ENCODE measurements at places on chromosomes 6 and 20.

- peak overlapping the region; percentile 96 for H3K4me3 ChIP-seq
- H3K27me3 ChIP-seq = no peaks in the 10 kb centered on the region
- DNase-seq = peak; percentile 16
- H3K27ac ChIP-seq = peak overlapping the region; percentile 86
Observed at GRCh38 chr6:159788753-159789376, 537 bp downstream of the TCP1 start.

DNA sequence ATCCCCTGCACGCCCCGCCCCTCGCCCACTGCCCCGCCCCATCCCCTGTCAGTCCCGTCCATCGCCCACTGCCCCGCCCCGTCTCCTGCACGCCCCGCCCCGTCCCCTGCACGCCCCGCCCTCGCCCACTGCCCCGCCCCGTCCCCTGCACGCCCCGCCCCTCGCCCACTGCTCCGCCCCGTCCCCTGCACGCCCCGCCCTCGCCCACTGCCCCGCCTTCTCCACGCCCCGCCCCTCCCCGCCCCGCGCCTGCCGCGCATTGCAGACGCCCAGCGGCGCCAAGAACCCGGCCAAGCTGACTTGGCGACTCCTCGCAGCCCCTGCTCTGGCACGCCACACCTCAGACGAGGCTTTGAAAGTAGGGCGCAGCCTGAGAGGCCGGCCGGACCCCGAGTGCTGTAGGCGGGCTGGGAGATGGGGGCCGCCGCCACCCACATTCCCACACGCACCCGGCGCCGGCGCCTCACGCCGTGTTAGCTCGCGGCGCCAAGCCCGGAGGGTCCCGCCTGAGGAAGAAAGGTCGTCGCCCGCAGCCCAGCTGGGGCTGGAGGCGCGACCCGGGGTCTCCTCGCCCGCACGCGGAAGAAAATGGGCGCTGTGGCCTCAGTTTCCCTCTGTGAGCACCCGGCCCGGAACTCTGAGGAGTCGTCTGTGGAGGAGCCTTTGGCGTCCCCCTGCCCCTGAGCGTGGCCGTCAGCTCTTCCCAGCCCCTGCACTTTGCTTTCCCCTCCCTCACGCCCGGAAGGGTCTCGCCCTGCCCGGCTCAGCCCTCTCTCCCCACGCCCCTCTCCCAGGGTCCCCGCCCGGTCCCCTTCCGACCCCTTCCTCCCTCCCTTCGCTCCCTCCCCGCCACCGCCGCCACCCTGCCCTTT, at the start of gene RAD21L1:
Gene RAD21L1, plus strand, starts transcription at position 262 of the 872 bp plus-strand sequence. CDS start 2,410 bp downstream, outside the sequence.
- peaks cover 31% of the 10 kb centered on the region for H3K27me3 ChIP-seq
- H3K4me3 ChIP-seq = peak within 1 kb of the TSS; percentile 79
- H3K27ac ChIP-seq = no peak within 1 kb of the TSS
- H3K36me3 ChIP-seq = no peaks in the 10 kb centered on the region
- H3K4me1 ChIP-seq = peaks cover 8% of the 10 kb centered on the region

GRCh38 chr20:63873477-63873971, 8.5 kb downstream of the TPD52L2 start:
- peaks cover 11% of the 10 kb centered on the region for H3K4me1 ChIP-seq
- H3K27ac ChIP-seq = peak overlapping the region; percentile 78
- H3K36me3 ChIP-seq = peaks cover 52% of the 10 kb centered on the region
- no peaks in the 10 kb centered on the region for H3K27me3 ChIP-seq

- H3K4me3 ChIP-seq = no peak overlapping the region
- no peaks in the 10 kb centered on the region for H3K27me3 ChIP-seq
- peak overlapping the region; percentile 68 for H3K27ac ChIP-seq
Observed at GRCh38 chr6:6643398-6643797, 54.9 kb downstream of the LY86 start.

- H3K36me3 ChIP-seq = peaks cover 23% of the 10 kb centered on the region
- no peak for DNase-seq
- H3K4me1 ChIP-seq = peaks cover 2% of the 10 kb centered on the region
- H3K27ac ChIP-seq = no peak overlapping the region
Observed at GRCh38 chr6:21024616-21025015, 490.4 kb downstream of the CDKAL1 start.

DNA sequence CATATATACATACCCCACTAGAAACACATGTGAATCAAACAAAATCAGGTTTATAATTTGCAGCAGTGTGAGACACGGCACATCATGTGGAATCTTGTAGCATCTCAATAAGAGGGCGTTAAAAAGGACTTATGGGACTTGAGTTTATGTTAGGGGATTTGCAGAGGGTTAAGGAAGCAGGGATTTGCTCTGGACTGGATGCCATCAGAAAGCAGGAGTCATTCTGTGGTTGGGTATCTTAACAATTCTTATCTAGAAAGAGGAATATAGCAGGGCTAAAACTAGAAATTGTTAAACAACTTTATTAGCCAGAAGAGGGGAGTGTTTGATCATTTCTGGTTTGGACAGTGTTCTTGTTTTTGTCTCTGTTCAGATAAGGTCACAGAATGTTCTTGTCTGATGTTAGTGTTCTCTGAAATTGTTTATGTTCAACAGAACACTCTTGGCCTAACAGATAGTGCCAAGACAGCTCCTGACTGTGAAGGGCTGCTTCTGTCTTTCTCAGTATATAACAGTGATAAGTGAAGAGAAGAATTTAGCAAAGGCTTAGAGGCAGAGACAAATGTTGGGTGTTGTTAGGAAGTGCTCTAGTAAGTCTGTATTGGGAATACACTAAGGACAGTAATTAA, 39.2 kb downstream of the LIN28B start:
- peaks cover 1% of the 10 kb centered on the region for H3K27me3 ChIP-seq
- no peaks in the 10 kb centered on the region for H3K4me1 ChIP-seq
- H3K27ac ChIP-seq = no peak overlapping the region
- no peaks in the 10 kb centered on the region for H3K36me3 ChIP-seq
- H3K4me3 ChIP-seq = no peak overlapping the region

DNA sequence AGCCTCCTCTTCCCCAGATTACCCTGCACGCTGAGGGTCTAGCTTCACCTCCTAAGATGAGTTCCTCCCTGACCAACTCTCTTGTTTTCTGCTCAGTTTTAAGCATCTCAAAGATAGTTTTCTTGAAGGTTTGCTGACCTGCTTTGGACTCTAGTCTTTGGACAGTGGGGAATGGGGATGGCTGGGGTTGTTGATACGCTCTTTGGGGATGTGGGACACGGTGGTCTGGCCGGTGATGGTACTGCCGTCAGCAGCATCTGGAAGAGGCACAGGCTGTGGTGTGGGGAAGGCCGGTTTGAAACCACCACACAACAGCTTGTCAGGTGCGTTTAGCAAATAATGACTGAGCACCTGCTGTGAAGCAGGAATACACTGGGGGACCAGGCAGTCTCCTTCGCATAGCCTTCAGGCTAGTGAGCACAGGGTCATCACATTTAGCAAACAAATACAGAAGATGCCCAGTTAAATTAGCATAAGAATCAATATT, 94.1 kb downstream of the TMEM242 start:
- H3K27me3 ChIP-seq = peaks cover 24% of the 10 kb centered on the region
- peaks cover 22% of the 10 kb centered on the region for H3K4me1 ChIP-seq
- no peak overlapping the region for H3K27ac ChIP-seq
- DNase-seq = no peak

DNA sequence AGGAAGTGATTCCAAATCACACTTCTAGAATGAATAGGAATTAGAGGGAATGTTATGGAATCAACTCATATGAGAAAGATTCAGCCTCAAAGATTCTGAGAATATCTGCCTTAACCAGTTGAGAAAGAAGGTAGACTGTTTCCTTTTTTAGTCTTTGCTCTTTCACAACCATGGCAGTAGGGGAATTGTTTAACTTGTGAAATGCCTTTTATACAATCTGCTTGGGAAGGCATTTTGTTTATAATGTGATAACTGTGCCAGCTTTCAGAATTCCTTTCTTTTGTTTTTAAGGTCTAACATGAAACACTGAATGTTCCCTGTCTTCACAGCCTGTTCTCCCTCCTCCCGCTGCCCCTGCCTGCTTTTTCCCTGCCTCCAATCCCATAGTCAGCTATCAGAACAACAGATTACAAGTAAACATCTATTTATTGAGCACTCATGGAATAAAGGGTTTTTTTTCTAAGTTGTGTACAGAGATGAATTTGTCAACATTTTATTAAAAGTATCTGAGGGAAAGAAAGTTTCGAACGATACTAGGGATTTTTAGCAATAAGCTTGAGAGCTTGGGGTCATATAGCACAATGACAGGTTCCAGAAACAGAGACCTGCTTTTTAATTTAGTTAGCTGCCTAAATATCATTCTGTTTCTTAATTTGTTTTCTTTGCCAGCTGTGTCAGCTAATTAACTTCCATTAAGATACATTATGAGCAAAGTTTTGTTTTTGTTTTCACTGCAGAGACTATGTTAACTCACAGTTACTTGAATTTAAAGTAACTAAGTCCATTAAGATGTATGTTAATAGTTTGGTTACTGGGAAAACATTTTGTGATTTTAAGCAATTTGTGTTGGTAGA, 28.3 kb upstream of the FBXO30 start:
- DNase-seq = no peak
- no peak overlapping the region for H3K4me3 ChIP-seq
- H3K27ac ChIP-seq = no peak overlapping the region

DNA sequence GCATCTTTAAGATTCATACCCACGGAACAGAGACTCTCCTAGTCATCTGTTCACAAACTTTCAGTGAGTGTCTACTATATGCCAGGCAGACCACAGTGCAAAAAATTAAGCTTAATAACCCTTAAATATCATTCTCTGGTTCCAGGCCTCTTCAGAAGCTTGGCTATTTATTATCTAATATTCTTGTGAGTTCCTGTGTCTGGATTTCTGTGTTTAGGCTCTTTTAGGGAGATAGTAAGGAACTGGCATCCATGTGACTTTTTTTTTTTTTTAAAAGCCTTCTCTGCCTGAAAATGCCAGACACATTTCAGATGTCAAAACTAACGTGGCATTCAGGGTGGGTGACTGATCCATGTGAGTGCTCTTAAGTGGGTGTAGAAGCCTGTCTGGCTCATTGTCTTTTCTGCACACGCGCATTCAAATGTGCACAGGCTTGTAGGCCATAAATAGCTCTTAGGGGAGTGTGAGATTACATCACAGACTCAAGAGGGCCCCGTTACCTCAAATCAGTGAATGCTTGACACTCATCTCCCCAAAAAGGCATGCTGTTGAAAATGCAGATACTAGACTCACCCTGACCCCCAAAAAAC, 141.9 kb downstream of the GMPR start:
- H3K27ac ChIP-seq = no peak overlapping the region
- H3K36me3 ChIP-seq = peaks cover 17% of the 10 kb centered on the region
- peaks cover 6% of the 10 kb centered on the region for H3K4me1 ChIP-seq

GRCh38 chr6:75202676-75203131, 3.1 kb downstream of the COL12A1 start:
- H3K27ac ChIP-seq = no peak overlapping the region
- H3K36me3 ChIP-seq = no peaks in the 10 kb centered on the region
- no peak overlapping the region for H3K4me3 ChIP-seq
- H3K27me3 ChIP-seq = peaks cover 77% of the 10 kb centered on the region
- DNase-seq = no peak

- H3K36me3 ChIP-seq = peaks cover 58% of the 10 kb centered on the region
- H3K27ac ChIP-seq = no peak overlapping the region
- no peak for DNase-seq
- peaks cover 20% of the 10 kb centered on the region for H3K4me1 ChIP-seq
- no peak overlapping the region for H3K4me3 ChIP-seq
- no peaks in the 10 kb centered on the region for H3K27me3 ChIP-seq
Observed at GRCh38 chr20:48702455-48702913, 125.3 kb downstream of the PREX1 start.

DNA sequence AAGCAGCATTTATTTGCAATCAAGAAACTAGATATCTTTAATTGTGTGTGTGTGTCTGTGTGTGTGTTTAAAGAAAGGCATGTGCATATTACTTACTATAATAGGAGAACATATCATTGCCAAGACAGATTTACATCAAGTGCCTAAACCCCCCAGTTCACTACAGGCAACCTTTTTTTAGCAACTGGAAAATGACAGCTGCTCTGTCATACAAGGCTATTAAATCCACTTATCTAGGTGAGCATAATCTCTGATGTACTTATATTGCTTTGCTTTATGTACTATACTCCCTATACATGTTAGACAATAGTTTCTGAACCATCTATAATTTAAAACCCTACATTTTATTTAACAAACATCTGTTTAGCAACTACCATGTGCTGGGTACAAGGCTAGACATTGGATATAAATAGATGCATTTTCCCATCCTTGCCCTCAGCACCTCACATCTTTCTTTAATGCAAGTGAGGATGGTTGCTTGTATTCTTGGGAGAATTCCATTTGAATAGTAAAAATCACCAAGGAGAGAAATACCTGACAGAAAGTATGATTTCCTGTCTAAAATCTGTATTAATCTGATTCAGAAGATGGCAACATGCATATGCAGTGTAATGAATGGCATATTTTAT, 398.3 kb downstream of the LAMA2 start:
- H3K4me1 ChIP-seq = peaks cover 10% of the 10 kb centered on the region
- H3K27ac ChIP-seq = no peak overlapping the region
- H3K27me3 ChIP-seq = peaks cover 2% of the 10 kb centered on the region
- no peak overlapping the region for H3K4me3 ChIP-seq
- no peaks in the 10 kb centered on the region for H3K36me3 ChIP-seq

DNA sequence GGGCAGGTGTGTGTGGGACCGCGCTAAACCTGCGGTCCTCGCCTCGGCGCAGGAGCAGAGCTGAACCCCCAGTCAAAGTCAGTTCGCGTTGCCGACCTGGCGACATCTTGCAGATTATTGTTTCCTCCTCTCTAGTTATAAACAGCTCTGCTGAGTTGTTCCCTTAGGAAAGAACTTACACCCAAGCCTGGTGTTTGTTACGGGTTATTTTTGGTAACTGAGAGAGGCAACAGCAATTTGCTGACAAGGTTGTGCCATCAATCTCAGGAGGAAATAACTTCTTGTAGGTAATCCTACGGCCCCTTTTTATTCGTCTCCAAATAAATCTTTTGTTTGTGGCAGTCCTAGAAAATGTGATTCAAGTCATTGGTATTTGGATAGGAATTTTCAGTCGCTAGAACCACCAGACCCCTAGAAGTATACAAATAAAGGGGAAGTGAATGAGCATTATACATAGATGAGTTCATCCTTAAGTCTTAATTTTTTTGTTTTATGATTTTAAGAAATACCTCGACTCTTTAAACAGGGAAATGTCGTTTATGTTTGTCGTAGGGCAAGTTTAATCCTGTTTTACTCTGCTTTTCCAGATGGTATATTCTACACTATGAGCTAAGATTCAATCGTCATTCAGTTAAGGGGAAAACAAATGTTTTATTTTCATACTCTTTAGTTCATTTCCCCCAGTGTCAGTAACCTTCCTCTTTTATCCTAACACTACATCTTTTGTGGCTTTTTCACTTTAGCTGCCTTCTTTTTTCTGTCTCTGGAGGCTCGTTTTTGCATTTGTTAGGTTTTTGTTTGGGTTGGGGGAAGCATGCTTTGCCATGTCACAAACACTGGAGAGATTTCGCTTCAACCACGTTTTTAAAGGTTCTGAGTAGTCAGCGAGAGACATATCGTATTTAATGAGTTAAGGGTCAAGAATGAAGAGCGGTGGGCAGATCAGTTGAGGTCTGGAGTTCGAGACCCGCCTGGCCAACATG, 1.2 kb downstream of the PM20D2 start:
- DNase-seq = no peak
- peaks cover 35% of the 10 kb centered on the region for H3K4me1 ChIP-seq
- H3K36me3 ChIP-seq = peaks cover 23% of the 10 kb centered on the region

Measured in activated T-helper 2 cell treated with anti-CD3 and anti-CD28 coated beads, Interferon-gamma antibody, Interleukin-2, Interleukin-4, amounts not matched to agents 10 μg/mL and 5 μg/mL and 100 μg/mL, durations not matched to agents 14 hours and 24 hours and 36 hours (primary cell).